HCEC 1CT (cell line): ENCODE measurements at places on chromosomes 7 and 10.

GRCh38 chr10:3654980-3655379, 130.0 kb downstream of the KLF6 start:
- no peak for DNase-seq

GRCh38 chr10:72810976-72811375, 82.6 kb upstream of the OIT3 start:
- no peak for DNase-seq

DNA sequence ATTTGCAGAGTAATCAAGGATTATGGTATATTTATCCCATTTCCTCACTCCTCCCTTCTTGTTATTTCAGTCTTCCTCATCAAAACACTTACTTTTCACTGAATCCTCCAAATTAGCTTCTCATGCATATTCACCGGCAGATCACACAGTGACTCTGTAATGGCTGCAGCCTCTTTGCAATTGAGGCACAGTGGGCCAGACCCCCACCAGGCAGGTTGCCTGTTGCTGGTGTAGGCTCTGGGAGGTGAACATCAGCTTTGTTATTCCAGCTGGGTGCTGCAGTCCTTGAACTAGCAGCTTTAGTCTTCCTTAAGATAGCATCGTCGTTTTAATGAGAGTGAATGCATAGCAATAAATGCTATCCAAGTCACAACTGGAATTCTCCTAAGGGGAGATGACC, 449.3 kb downstream of the CNTNAP2 start:
- no peak for DNase-seq

- DNase-seq: peak; percentile 74
Observed at GRCh38 chr10:76303682-76304316, 872.4 kb downstream of the LRMDA start.

- DNase-seq: no peak
Observed at GRCh38 chr10:103750836-103751235, 104.5 kb downstream of the SH3PXD2A start.

- no peak for DNase-seq
Observed at GRCh38 chr7:114658216-114658615, 243.6 kb downstream of the FOXP2 start.

DNA sequence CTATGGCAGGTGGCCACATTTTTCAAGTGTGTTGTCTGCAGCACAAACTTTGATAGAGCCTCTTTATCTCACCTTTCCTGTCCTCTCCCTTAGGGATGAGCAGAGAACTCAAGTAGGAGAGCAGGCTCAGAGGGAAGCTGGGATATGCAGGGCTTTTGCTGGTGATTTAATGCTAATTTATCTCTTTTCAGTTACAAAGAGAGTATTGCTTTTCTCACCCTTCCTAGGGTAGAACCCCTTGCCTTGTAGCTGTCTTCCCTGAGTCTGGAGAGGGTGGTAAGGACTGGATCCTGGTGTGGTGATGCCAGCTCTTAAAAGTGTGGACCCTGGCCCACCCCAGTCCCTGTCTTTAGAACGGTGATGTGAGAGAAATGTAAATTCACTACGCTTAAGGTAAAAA, 1061.4 kb downstream of the TYW1 start:
- DNase-seq: no peak

GRCh38 chr10:19958787-19959186, 142.6 kb downstream of the PLXDC2 start:
- no peak for DNase-seq

GRCh38 chr7:155534691-155535090, 11.7 kb downstream of the CNPY1 start:
- no peak for DNase-seq
